ENCODE measurements at places on chromosomes 12 and 14. TPM values are rescaled to one million over a fixed set of nuclear protein-coding genes. Genes with fewer than 3 reads are reported as not detected.

DNA sequence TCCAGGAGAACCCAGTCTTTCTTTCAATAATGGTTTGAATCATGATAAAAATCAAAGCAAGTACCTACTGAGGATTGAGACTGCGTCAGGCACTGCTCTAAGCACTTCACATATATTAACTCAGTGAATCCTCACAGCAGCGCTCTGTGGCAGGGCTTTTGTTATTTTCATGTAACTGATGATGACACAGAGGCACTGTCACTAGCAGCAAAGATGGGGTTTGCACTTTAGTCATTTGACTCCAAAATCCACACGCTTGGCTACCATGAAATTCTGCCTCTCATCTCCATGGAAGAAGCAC is 98.8 kb upstream of the GSC start:
- H3K4me1 ChIP-seq, result no peaks in the 10 kb centered on the region
- no peaks in the 10 kb centered on the region for H3K27me3 ChIP-seq
- no peak overlapping the region for H3K27ac ChIP-seq
- H3K4me3 ChIP-seq, result no peak overlapping the region
- no peak for DNase-seq

The PDE3A gene
- not detected for total RNA-seq

The MGP gene
- not detected for total RNA-seq

- no peak for DNase-seq
- H3K27me3 ChIP-seq, result no peaks in the 10 kb centered on the region
- H3K4me1 ChIP-seq, result no peaks in the 10 kb centered on the region
- no peak overlapping the region for H3K27ac ChIP-seq
- H3K36me3 ChIP-seq, result no peaks in the 10 kb centered on the region
Measured at GRCh38 chr12:89253488-89253887, 98.8 kb downstream of the DUSP6 start.

The KIF5A gene
- total RNA-seq, result 2.1 TPM

DNA sequence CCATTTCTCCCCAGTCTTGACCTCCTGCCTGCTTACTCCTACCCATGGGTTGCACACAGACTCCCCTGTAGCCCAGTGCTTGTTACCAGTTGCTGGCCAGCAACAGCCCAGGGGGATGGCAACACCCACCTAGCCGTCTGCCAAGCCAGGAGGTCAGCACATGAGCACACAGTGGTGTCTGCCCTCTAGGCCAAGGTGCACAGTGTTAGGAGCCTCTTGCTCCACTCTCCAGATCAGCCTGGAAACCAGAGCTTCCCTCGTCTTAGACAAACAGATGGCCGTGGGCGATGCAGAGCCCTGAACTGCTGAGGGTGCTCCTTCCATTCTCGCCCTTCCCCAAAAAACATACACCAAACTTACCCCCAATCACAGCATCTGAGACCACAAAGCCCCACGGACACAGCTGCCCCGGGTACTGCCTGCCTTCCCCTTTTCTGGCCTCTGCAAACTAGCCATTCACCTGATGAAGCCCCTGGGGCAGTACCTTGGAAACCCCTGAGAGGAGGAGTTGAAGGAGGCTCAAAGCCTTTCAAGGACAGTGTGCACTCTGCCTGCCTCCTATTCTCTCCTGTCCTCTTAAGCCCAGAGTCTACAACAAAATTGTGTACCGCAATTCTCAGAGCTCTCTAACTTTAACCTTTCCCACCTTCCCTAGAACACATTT is 1.0 kb upstream of the GPD1 start:
- no peak for DNase-seq
- H3K4me1 ChIP-seq, result no peaks in the 10 kb centered on the region
- no peaks in the 10 kb centered on the region for H3K27me3 ChIP-seq
- H3K4me3 ChIP-seq, result no peak overlapping the region

The STXBP6 gene
- 0.28 TPM for total RNA-seq

GRCh38 chr14:33432407-33433023 is 493.8 kb downstream of the NPAS3 start:
- H3K36me3 ChIP-seq, result no peaks in the 10 kb centered on the region
- no peaks in the 10 kb centered on the region for H3K4me1 ChIP-seq
- H3K27me3 ChIP-seq, result no peaks in the 10 kb centered on the region
- DNase-seq, result no peak
- no peak overlapping the region for H3K27ac ChIP-seq

DNA sequence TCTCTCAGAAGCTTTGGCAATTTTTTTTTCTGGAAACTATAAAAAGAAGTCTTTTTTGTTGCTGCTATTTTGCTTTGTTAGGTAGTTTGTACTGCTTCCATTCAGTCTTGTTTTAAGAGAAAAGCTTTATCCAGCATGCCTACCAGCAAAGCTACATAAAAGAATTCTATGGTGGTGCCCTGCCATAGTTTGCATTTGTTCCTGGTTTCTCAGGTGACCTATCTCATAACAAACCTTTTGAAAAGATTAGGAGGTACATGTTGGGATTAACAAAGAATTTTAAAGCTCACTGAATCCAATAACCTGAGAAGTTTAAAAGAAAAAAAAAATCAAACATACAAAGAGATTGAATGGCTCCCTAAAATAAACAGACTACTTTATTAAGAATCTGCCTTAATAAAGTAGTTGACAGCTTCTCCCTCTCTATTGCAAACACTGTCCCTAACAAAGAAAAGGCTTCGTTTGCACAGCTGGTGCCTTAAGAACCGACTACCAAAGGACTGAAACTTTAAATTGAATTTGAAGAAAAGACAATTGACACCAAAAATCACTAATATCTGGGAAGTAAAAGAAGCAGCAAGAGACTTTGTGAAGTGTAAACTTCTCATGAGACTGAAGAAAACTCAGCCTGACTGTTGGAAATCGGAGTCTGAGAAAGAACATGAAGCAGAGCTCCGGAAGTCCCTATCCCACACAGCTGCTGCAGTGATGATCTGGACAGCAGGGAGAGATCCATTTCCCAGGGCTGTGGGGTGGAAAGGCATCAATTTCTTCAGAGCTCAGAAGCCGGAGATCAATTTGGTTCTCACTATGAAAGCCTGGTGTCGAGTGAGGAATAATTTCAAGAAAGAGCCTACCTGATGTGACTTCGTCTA is 102.7 kb upstream of the PLEKHA5 start:
- no peak for DNase-seq
- no peak overlapping the region for H3K27ac ChIP-seq
- no peak overlapping the region for H3K4me3 ChIP-seq
- H3K36me3 ChIP-seq, result no peaks in the 10 kb centered on the region
- H3K27me3 ChIP-seq, result no peaks in the 10 kb centered on the region
- no peaks in the 10 kb centered on the region for H3K4me1 ChIP-seq

- H3K36me3 ChIP-seq, result no peaks in the 10 kb centered on the region
- no peaks in the 10 kb centered on the region for H3K27me3 ChIP-seq
- no peak overlapping the region for H3K4me3 ChIP-seq
- DNase-seq, result no peak
- no peaks in the 10 kb centered on the region for H3K4me1 ChIP-seq
- no peak overlapping the region for H3K27ac ChIP-seq
Measured at GRCh38 chr12:126668961-126669360, 1598.0 kb upstream of the TMEM132C start.

GRCh38 chr12:1073652-1074051 is 82.6 kb downstream of the ERC1 start:
- DNase-seq, result no peak
- no peak overlapping the region for H3K4me3 ChIP-seq
- no peak overlapping the region for H3K27ac ChIP-seq

DNA sequence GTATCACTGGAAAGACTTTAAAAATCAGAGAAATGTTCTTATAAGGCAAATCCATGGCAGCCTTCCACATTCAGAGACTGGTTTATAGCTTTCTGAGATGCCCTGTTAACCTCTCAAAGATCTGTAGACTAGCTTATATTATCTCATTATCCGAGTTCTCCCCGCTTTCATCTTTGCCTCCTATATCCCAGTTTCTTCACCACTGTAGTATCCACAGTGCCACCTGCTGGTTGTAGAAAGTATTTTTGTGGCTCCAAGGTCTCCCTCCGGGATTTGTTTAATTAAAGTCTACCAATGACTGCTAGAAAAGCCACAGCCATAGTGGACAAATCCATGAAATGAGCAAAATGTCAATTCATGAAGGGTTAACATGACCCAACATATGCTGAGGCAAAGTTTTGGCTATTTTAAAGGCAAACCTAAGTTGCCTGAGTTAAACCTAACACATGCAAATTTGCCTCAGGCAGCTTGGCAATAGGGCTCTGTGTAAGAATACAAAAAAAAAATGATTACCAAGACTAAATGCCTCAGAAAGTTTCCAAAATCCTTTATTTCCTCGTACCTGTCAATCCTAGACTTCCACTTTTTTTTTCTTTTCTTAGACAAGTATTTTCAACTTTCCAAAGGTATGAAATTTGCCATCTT is 218.8 kb upstream of the BMP4 start:
- H3K4me3 ChIP-seq, result no peak overlapping the region
- peak; percentile 1 for DNase-seq
- no peak overlapping the region for H3K27ac ChIP-seq

The SLC22A17 gene
- 2.6 TPM for total RNA-seq

The TAS2R13 gene
- 0.26 TPM for total RNA-seq

Data from CD8-positive, alpha-beta memory T cell (primary cell).